ENCODE measurements at places on chromosomes 13 and 19.

DNA sequence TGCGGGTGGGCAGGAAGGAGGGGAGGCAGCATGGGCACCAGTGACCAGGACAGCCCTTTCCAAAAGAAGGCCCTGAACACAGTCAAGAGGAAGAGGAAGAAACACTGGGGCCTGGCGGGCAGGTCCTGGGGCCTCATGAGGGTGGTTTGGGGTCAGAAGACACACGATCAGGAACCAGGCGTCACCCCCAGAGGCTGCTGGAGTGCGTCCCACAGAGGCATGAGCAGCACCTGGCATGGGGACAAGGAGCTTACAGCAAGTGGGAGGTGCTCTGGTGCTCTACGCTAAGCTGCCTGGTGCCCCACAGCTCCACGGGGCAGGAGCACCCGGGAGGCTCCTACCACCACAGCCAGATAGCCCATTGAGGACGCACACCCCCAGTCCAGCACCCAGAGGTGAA lies 20.0 kb downstream of the ELL start:
- DNase-seq, result no peak

GRCh38 chr13:44972956-44973581 lies 16.2 kb downstream of the NUFIP1 start:
- DNase-seq, result no peak

DNA sequence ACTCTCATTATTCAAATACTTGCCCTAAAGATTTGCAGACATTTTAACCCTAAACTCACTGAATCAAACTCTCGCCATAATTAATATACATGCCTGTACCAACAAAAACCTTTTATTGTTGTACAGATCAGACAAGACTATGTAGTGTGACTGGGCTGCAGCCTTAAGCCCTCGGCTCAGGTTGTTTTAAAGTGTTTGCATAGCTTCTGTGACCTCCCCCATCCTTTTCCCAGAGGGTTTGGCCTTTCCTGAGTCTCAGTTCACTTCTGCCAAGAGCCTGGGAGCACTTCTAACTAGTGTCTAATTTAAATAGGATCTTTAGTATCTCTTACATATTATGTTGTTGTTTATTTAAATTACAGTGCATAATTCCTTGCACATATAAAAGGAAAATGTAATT lies 158.2 kb downstream of the HS6ST3 start:
- DNase-seq, result no peak

- no peak for DNase-seq
Measured at GRCh38 chr19:41987141-41987860, 6.7 kb downstream of the ATP1A3 start.
